Epithelial cell of proximal tubule (primary cell): ENCODE measurements at places on chromosomes 1 and 21.

GRCh38 chr1:195562074-195562473 is 1046.2 kb downstream of the KCNT2 start:
- DNase-seq: no peak

GRCh38 chr1:111882986-111883560 is 106.4 kb downstream of the KCND3 start:
- DNase-seq: no peak

DNA sequence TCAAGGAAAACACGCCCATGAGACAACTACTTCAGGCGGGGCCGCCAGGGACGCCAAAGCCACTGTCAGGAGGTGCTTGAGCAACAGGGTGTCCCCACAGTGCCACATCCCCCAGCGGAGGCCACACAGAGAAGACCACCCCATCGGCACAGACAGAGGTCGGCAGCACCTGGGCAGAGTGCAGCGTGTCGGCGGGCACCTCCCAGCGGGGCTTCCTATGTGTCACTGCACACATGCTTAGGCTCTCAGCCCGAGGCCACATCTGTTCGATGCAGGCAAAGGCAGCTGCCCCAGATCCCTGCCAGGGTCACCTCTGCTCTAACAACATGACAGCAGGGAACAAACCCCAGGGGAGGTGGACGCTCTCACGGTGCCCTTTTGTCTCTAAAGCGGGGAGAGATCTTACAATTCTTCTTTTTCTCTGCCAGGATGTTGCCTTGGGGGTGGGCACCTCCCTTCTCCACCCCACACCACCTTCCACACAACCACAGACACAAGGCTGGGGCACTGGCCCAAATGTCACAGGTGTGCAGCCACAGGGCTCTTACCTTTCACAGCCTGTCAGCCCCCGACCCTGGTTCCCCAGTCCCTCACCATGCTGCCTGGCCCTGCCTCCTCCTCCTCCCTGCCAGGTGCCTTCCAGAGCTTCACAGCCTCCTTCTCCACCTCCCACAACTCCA is 4.2 kb downstream of the KRTAP10-8 start:
- DNase-seq: no peak

- no peak for DNase-seq
Observed at GRCh38 chr1:199313444-199313843, 674.6 kb downstream of the PTPRC start.

GRCh38 chr1:116764466-116764898 is 10.3 kb downstream of the CD2 start:
- DNase-seq: no peak

DNA sequence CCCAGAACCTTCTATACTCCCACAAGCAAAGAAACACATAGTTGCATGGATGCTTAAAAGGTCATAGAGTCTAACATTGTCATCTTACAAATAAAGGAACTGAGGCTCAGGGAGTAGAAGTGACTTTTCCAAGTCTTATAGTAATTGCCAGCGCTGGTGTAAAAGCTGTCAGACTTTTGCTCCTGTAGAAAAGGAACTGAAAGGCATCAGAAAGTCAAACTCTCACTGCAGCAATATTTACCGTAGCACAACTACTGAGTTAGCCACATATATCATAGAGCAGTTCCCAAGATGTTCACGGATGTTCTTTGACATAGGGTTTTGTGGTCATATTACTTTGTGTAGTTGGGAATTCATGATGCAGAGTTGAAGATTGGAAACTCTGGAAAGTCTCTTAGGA is 16.6 kb upstream of the USP24 start:
- no peak for DNase-seq

GRCh38 chr1:75838079-75838478 is 41.4 kb downstream of the MSH4 start:
- no peak for DNase-seq

GRCh38 chr21:26534517-26534916 is 38.6 kb downstream of the CYYR1 start:
- no peak for DNase-seq

- DNase-seq: no peak
Observed at GRCh38 chr1:92527670-92528069, 40.9 kb upstream of the GFI1 start.

- DNase-seq: no peak
Observed at GRCh38 chr1:237690656-237691055, 200.1 kb downstream of the ZP4 start.

GRCh38 chr1:161000736-161001480 is 20.0 kb downstream of the F11R start:
- no peak for DNase-seq
